ENCODE measurements at places on chromosomes 7 and 10. TPM values are rescaled to one million over a fixed set of nuclear protein-coding genes. Genes with fewer than 3 reads are reported as not detected.

DNA sequence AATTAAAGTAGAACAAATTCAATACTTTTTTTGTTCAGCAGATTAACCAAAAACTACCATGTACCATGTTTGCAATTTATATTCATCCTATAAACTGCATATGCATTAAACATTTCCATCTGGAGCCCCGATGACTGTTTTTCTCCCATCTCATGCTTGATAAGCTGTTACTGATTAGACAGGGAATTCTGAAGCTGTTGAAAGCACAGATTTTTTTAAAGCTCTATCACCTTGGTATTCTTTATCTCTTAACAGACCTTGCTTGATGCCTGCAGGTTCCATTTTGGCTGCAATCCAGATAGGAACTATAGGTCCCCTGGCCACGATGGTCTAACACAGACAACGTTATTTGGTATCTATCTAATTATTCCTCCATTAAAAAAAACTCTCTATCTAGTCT lies 961.7 kb downstream of the CNTNAP2 start:
- no peaks in the 10 kb centered on the region for H3K36me3 ChIP-seq
- H3K4me1 ChIP-seq, result no peaks in the 10 kb centered on the region
- H3K4me3 ChIP-seq, result no peak overlapping the region
- no peaks in the 10 kb centered on the region for H3K27me3 ChIP-seq
- DNase-seq, result no peak
- H3K27ac ChIP-seq, result no peak overlapping the region

DNA sequence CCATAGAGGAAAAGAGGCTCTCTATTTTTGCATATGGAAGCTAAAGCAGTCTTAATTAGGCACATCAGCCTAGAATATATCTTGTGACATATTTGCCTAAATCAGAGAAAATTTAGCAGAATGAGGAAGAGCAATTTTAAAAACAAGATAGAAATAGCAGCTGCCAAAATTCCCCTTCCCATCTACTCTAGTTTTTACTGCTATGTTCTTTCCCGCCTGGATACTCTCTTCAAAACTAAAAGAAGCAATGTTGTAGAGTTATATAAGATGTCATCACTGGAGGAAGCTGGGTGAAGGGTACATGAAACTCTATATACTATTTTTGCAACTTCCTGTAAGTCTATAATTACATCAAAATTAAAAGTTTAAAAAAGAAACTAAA lies 87.0 kb downstream of the ARMH3 start:
- H3K4me1 ChIP-seq, result peaks cover 12% of the 10 kb centered on the region
- H3K27ac ChIP-seq, result peak overlapping the region; percentile 67
- H3K4me3 ChIP-seq, result no peak overlapping the region
- H3K27me3 ChIP-seq, result no peaks in the 10 kb centered on the region

DNA sequence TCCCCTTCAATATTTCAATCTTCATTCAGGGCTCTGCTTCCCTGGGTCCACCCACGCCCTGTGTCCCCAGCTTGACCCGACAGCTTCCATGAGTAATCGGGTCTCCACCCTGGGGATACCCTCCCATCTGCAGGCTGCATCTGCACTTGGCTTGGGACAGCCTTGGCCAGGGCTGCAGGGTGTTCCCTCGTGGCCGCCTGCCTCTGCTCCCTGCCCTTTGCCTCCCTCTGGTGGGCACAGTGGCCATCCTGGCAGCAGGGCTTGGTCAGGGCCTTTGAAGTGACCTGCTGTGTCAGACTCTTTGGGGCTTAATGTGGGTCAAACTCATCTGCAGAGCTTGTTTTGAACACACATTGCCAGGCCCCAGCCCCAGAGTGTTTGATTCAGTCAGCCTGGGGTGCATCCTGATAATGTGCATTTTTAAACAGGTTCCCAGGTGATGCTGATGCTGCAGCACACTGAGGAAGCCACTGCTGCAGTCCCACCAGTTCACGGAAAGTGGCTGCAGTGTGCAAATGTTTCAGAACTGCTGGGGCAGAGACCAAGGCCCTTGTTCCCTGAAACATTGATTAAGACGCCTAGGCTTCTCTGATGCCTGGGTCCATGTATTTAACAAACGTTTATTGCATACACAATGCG lies 80.7 kb upstream of the SEC61G start:
- no peaks in the 10 kb centered on the region for H3K4me1 ChIP-seq
- DNase-seq, result no peak
- no peak overlapping the region for H3K27ac ChIP-seq
- H3K4me3 ChIP-seq, result no peak overlapping the region
- H3K27me3 ChIP-seq, result no peaks in the 10 kb centered on the region

- no peaks in the 10 kb centered on the region for H3K4me1 ChIP-seq
- H3K27ac ChIP-seq, result no peak overlapping the region
- no peak overlapping the region for H3K4me3 ChIP-seq
- H3K27me3 ChIP-seq, result peaks cover 24% of the 10 kb centered on the region
These were observed 196.7 kb upstream of the TBX20 start for GRCh38 chr7:35450456-35451214.

GRCh38 chr7:95095259-95095965 lies 188.0 kb downstream of the PPP1R9A start:
- H3K27ac ChIP-seq, result no peak overlapping the region
- no peaks in the 10 kb centered on the region for H3K4me1 ChIP-seq
- DNase-seq, result no peak
- no peaks in the 10 kb centered on the region for H3K27me3 ChIP-seq

GRCh38 chr7:25318047-25318446 lies 89.8 kb upstream of the NPVF start:
- no peak for DNase-seq
- H3K27me3 ChIP-seq, result no peaks in the 10 kb centered on the region
- no peaks in the 10 kb centered on the region for H3K4me1 ChIP-seq

- H3K27me3 ChIP-seq, result no peaks in the 10 kb centered on the region
- no peak for DNase-seq
- H3K4me1 ChIP-seq, result no peaks in the 10 kb centered on the region
These were observed 133.6 kb downstream of the ZMIZ1 start for GRCh38 chr10:79202188-79203013.

DNA sequence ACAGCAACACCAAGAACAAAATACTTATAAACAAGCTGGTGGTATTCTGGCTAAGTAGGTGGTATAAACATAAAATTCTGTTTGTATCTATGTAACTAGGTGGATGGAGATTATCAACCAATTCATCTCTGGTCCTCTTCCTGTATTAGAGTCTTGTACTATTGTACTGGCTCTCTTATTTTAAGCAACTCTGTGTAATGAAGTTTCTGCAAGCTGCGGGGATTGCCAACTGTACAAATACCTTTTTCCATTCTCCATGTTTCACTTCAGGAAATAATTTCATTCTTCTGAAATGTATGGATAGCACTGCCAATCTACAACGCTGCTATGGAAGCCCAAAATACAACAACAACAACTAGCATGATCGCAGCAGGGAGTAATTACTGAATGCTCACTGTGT lies 44.8 kb downstream of the JAZF1 start:
- DNase-seq, result no peak
- H3K27ac ChIP-seq, result no peak overlapping the region
- no peaks in the 10 kb centered on the region for H3K4me1 ChIP-seq
- H3K27me3 ChIP-seq, result no peaks in the 10 kb centered on the region
- no peaks in the 10 kb centered on the region for H3K36me3 ChIP-seq

DNA sequence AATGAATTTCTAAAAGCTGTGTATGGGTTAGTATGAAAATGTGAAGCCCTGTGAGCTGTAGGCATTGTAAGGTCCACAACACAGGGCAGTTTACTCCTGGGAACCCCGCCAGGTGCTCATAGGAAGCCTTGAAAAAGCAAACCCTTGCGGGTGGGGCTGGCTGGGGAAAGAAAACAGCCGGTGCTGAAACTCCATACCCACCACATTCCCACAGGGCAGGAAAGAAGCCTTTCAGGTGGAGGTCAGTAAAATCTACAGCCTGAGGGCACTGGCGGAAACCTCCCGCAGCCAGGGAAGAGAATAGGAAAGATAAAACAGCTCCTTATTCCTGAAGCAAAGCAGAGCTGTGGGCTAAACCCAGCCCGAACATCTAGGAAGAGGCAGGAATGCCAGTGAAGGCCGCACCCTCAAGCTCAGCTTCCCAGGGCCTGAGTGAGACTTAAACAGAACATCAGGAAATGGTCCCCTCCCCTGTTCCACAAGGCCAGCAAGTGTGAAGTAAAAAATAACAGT lies 34.7 kb downstream of the PODXL start:
- H3K4me3 ChIP-seq, result no peak overlapping the region
- peaks cover 3% of the 10 kb centered on the region for H3K4me1 ChIP-seq
- H3K27me3 ChIP-seq, result no peaks in the 10 kb centered on the region
- DNase-seq, result no peak
- H3K36me3 ChIP-seq, result no peaks in the 10 kb centered on the region

DNA sequence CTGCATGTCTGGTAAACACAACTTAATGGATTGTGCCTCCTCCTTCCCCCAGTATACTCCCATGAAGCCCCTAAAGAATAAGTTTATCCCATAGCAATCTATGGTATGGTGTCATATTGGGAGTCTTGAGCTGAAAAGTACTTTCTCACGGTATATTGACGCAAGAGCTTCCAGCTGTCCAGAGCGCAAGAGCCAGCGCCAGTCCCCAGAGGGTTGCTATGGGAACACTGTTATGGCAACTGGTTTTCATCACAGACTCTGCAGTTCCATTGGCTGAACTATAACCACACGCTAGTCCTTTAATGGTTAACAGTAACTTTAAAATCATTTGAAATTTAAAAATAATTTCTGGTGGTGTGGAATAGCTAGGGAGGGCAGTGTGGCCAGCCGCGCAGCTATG lies 46.9 kb downstream of the PRPF18 start:
- H3K4me1 ChIP-seq, result no peaks in the 10 kb centered on the region
- H3K27ac ChIP-seq, result peak overlapping the region; percentile 27
- DNase-seq, result no peak
- H3K27me3 ChIP-seq, result no peaks in the 10 kb centered on the region
- no peak overlapping the region for H3K4me3 ChIP-seq

- no peak for DNase-seq
- no peak overlapping the region for H3K4me3 ChIP-seq
- no peaks in the 10 kb centered on the region for H3K36me3 ChIP-seq
- H3K4me1 ChIP-seq, result no peaks in the 10 kb centered on the region
- no peak overlapping the region for H3K27ac ChIP-seq
- H3K27me3 ChIP-seq, result no peaks in the 10 kb centered on the region
These were observed 11.2 kb downstream of the VWA2 start for GRCh38 chr10:114250236-114250635.

- no peak for DNase-seq
- no peaks in the 10 kb centered on the region for H3K36me3 ChIP-seq
- no peaks in the 10 kb centered on the region for H3K27me3 ChIP-seq
- no peak overlapping the region for H3K27ac ChIP-seq
These were observed 398.3 kb downstream of the DPP6 start for GRCh38 chr7:154450451-154450850.

- no peaks in the 10 kb centered on the region for H3K27me3 ChIP-seq
- H3K27ac ChIP-seq, result no peak overlapping the region
- no peaks in the 10 kb centered on the region for H3K36me3 ChIP-seq
- no peak overlapping the region for H3K4me3 ChIP-seq
These were observed 69.3 kb downstream of the DLG5 start for GRCh38 chr10:77857272-77857671.

DNA sequence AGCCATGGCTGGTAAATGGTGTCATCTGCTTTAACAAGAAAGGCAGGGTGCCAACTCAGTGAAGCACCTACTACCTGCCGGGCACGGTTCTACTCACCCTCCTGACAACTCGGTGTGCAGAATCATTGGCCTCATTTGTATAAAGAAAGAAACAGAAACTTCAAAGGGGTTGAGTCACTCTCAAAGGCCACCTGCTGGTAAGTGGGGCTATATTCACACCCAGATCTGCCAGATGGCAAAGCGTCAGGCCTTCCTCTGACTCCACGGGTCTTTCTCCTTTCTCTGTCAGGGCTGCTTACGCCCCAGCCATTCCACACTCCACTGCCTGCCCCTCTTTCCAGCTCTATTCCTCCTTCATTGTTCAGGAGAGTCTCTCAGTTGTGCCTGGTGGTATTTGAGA lies 309.2 kb downstream of the GFRA1 start:
- H3K27me3 ChIP-seq, result no peaks in the 10 kb centered on the region
- no peak overlapping the region for H3K4me3 ChIP-seq
- no peak for DNase-seq

- no peak overlapping the region for H3K4me3 ChIP-seq
- H3K27ac ChIP-seq, result no peak overlapping the region
- H3K4me1 ChIP-seq, result no peaks in the 10 kb centered on the region
- no peaks in the 10 kb centered on the region for H3K27me3 ChIP-seq
- DNase-seq, result no peak
- no peaks in the 10 kb centered on the region for H3K36me3 ChIP-seq
These were observed 91.6 kb upstream of the COL1A2 start for GRCh38 chr7:94303118-94303517.

DNA sequence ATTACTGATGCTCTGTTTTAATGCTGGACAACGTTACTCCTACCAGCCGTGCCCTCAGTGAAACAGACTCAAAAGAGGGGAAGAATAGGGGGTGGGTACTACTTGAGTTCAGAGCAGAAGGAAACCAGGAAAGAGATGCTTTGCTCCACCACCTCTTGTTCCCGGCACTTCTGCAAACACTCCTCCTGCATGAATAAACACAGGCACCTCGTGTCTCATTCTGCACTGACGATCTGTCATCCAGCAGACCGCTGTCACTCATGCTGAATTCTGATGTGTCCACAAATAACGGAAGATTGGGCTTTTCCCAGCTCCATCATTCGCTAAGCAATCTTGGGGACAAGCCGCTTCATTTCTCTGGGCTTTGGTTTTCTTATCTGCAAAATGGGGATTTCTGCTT lies 26.7 kb downstream of the YWHAG start:
- DNase-seq, result no peak
- H3K36me3 ChIP-seq, result peaks cover 18% of the 10 kb centered on the region
- H3K27ac ChIP-seq, result no peak overlapping the region
- no peaks in the 10 kb centered on the region for H3K4me1 ChIP-seq
- no peak overlapping the region for H3K4me3 ChIP-seq

GRCh38 chr10:77293773-77294172 lies 343.8 kb downstream of the KCNMA1 start:
- H3K4me3 ChIP-seq, result no peak overlapping the region
- DNase-seq, result no peak

GRCh38 chr7:97499204-97499603 lies 232.7 kb upstream of the TAC1 start:
- no peaks in the 10 kb centered on the region for H3K4me1 ChIP-seq
- no peaks in the 10 kb centered on the region for H3K36me3 ChIP-seq
- no peak overlapping the region for H3K27ac ChIP-seq
- DNase-seq, result no peak
- H3K4me3 ChIP-seq, result no peak overlapping the region

PIP gene
- total RNA-seq, result 0.28 TPM

MPP7 gene
- total RNA-seq, result 2.8 TPM

C1GALT1 gene
- total RNA-seq, result 28.9 TPM

NCAPG2 gene
- 22.7 TPM for total RNA-seq

EIF5AL1 gene
- 0.28 TPM for total RNA-seq

CCAR1 gene
- total RNA-seq, result 68.7 TPM

CALN1 gene
- 36.8 TPM for total RNA-seq

CTAGE4 gene
- 0.28 TPM for total RNA-seq

NEBL gene
- total RNA-seq, result 7.6 TPM

OGDHL gene
- total RNA-seq, result 0.61 TPM

NT5C2 gene
- total RNA-seq, result 68.5 TPM

DHTKD1 gene
- 14.4 TPM for total RNA-seq

EMX2 gene
- 0.09 TPM for total RNA-seq

SLC4A2 gene
- total RNA-seq, result 22.9 TPM

All from thymus (tissue), 14 donors.